ENCODE measurements at places on chromosomes 11 and 22.

DNA sequence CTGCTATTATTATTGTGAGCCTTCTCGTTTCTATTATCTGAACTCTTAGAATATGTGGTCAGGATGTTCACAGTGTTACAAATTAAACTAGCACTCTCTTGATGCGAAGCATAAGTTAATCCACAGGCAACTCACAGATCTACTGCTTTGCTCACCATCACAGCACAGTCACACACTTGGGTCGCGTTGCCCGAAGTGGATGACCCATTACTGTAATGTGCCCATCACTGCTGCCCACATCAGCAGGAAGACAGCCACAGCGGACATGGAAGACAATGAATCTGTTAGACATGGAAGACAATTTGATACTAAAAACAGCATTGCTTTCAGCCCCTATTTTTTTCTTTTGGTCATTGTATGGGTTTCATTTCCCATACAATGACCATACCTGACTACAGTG lies 216.4 kb upstream of the B3GAT1 start:
- DNase-seq: no peak

DNA sequence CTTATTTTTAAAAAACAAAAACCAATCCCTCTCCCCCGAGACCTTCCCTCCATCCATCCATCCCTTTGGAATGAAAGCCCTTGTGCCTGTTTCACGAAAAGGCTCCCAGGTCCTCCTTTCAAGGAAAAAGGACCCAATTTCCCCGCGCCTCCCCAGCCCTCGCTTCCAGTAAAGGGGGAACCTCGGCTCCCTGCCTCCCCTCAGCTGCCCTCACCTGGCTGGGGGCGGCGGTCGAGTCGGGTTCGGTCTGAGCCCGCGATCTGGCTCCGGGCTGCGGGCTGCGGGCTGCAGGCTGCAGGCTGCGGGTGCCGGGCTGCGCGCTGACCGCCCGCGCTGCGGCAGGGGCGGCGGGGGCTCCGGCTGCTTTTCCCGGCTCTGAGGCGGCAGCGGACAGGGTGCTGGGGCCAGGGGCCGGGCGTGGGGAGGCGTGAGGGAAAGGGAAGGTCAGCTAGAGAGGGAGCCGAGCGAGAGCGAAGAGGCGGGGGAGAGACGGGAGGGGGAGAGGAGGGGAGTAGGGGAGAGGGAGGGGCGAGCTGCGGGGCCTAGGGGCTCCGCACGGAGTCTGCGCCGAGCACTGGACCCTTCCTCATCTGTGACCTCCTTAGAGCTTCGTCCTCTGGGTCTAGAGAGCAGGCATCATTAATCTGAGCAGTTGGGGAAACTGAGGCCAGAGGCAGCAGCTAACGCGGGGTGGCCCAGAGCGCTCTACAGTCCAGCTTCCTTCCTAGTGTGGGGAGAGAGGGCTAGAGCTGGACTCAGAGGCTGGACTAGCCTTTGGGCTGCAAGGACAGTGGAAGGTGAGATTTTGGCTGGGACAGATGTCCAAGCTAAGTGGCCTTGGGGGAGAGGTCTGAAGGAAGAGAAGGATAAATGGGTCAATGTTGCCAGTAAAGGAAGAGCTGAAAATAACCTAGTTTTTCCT lies at the start of gene C1QTNF4:
TSS of gene C1QTNF4 (minus strand) at position 478 of the 922 bp plus-strand sequence. CDS start 3,601 bp downstream, outside the sequence.
- DNase-seq: no peak

DNA sequence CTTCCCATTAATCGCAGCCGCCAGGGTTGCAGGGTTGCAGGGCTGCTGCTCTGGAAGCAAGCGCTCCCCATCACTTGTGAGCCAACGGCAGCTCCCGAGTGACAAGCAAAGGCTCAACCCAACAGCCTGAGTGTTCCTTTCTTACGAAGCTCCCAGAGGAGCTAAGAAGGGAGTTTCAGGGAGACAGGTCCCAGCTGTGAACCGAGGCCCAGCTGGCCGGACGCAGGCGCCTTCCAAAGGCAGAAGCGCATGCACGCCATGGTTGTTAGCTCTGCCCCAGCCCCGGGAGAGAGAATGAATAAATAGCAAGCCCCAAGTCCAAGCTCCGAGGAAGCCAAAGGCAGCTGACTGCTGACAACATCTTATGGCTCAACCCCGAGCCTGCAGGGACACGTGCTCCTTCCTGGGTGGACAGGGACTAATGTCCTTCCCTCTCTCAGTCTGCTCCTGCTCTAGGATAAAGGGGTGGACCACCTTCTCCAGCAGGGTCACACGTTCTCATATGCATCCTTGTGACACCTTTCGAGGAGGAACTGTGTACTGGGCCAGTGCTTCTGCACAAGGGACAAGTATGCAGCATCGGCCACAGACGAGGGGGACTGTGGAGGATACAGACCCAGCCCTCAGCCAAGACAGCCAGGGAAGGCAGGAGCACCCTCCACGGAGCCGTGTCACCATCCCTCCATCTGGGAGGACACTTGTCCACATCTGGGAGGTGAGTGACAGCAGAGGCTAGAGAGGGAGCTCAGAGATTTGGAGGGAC lies 29.9 kb downstream of the SHANK2 start:
- no peak for DNase-seq

- no peak for DNase-seq
These were observed 87.0 kb downstream of the MPPED1 start for GRCh38 chr22:43498856-43499253.

DNA sequence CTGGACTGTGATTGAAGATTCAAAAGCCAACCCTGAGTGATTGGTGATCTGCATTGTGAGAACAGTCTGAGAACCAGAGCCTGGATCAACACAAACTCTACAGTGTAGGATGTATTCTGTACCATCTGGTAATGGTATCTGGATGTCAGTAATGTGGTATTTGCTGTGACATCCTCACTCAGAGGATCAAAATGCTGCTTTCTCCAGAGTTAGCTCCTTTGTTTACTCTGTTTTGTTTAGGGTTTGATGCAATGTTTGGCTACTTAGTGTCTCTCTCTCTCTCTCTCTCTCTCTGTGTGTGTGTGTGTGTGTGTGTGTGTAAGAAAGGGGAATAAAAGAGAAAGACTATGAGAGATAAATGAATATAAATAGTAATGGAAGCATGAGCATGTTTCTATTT lies 24.3 kb downstream of the CASP4 start:
- no peak for DNase-seq

- DNase-seq: no peak
These were observed 315.2 kb upstream of the B3GAT1 start for GRCh38 chr11:134727204-134727603.

- DNase-seq: no peak
These were observed 263.8 kb downstream of the LUZP2 start for GRCh38 chr11:24760681-24761080.

DNA sequence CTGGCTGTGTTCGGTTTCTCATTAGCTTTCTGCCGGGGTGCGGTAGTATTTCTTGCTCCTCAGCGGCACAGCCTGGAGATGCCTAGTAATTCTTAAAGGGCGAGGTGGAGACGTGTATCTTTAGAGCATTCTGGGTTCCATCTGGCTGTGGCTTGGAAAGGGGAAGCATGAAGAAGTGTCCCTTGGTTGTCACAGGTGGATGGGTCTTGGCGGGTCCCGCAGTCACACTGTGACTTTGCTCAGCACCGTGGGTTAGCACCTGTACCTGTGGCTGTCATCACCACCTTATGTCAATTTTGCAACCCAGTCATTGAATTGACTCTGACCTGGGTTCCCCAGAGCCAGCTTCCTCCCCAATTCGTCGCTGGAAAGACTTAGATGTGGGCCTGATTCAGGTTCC lies 57.6 kb downstream of the MIAT start:
- DNase-seq: no peak

DNA sequence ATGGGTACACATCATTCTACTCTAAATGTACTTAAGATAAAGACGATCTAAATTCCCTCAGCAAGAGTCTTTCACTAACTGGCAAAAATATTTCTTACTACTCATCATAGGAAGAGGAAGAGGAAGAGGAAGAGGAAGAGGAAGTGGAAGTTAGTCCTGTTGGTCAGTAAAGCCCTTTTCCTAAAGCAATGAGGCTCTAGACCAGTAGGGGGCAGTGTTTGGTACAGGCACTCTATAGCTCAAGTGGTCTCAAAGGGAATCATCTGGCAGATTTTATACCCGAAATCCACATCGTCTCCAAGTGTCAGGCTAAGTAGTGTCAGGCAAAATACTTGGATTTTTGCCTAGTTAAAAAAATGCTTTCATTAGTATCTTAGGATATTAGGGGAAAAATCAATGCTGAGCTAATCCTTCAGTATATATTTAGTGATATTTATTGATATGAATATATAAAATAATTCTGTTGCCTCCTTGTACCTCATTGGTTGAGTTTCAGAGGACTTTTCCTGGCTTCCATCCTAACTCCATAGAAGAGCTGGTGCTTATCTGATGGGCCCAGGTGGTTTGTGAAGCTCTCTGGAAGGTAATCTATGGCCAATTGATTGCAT lies 7.7 kb downstream of the BLID start:
- peak; percentile 57 for DNase-seq

DNA sequence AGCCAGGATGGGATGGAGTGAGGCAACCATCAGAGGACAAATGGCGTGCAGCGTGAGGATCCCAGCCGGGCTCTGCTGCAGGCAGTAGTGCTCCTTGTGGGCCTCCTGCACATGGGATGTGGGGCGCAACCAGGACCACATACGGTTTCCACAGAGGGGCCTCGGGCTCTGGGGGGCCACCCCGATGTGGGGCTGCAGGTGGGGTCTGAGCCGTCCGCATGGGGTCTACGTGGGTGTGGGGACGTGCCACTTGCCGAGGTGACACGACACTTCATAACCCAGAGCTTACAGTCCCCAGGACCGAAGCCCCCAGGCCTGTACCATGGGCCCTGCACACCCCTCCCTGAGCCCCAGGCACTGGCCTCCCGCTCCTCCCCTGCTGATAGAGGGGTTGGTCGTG lies 10.8 kb downstream of the TTLL8 start:
- DNase-seq: no peak

- peak; percentile 47 for DNase-seq
These were observed 57.8 kb downstream of the PPFIBP2 start for GRCh38 chr11:7571640-7572000.

GRCh38 chr22:44685384-44686056 lies 16.5 kb upstream of the PRR5 start:
- no peak for DNase-seq

- DNase-seq: no peak
These were observed 21.0 kb downstream of the WEE1 start for GRCh38 chr11:9594267-9595046.

DNA sequence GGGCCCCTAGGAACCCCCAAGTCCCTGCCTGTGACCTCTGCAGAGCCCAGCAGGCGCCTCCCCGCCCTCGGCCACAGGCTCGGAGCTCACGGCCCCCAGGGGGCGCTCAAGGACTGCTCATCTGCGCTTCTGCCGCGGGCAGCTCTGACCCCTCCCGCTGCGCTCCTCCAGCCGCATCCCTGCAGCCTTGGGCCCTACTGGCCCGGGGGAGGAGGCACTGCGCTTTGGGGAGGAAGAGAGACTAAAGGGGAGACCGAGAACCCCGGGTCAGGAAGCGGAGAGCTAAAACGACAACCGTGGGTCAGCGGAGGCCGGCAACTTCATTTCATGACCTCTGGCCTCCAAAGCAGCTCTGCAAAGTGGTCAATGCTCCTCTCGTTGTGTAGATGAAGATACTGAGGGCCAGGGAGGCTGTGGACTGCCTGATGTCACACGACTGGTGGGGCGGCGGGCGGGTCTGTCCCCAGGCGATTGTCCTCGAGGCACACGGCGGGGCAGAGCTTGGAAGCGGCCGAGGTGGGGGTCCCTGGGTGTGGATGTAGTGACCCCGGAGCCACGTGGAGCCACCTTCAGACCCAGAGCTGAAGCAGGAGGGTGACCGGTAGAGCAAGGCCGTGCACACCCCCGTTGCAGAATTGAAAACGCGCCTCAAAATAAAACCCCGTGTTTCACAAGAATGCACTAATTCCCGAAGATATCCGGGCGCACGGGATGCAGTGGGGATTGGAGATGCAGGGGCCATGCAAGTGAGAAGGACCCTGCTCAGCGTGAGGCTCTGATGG lies 2.7 kb upstream of the KRTAP5-6 start:
- peak; percentile 88 for DNase-seq

GRCh38 chr11:95650276-95650675 lies 139.3 kb downstream of the FAM76B start:
- DNase-seq: no peak
